Right forelimb (tissue), 1 donor: ENCODE measurements at places on chromosomes 11 and 22.
A peak's percentile ranks its signal among the peaks of the same experiment; 100 is the strongest.

GRCh38 chr22:45336971-45337431 lies 27.3 kb downstream of the FAM118A start:
- peak; percentile 68 for DNase-seq

DNA sequence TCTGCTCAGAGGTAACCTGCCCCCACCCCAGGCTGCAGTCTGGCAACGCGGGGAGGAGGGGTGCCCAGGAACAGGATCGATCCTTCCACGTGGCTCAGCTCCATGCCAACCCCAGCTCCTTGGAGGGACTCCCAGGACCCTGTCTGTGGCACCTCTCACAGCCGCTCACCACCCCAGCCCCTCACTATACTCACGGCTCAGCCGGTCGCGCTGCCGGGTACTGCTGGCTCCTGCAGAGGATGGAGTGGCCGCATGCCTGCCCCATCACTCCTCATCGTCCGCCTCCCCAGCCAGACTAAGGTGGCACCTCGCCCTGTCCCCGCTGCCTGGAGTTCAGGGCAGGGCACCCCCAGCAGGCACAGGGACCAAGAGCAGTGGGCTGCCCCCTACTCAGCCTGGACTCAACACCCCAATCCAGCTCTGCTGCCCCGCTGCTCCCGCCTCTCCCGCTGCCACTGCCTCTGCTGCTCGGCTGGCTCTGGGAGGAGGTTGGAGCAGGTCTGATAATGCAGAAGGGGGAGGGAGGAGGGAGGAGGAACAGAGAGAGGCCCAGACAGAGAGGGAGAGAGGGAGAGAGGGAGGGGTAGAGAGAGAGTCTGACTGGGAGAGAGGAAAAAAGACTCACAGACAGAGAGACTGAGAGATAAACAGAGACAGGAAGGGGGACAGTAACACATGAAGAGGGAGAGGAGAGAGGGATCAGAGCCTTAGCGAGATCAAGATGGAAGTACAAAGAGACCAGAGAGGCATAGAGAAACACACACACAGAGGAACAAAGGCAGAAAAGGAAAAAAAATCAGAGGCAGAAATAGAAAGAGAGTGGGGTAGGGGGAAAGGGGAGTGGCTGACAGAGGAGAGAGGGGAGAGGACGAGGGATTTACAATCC lies at the start of gene PDE2A:
TSS of gene PDE2A (minus strand) at position 480 of the 886 bp plus-strand sequence. CDS start at position 265, 215 bp downstream.
- no peak for DNase-seq

DNA sequence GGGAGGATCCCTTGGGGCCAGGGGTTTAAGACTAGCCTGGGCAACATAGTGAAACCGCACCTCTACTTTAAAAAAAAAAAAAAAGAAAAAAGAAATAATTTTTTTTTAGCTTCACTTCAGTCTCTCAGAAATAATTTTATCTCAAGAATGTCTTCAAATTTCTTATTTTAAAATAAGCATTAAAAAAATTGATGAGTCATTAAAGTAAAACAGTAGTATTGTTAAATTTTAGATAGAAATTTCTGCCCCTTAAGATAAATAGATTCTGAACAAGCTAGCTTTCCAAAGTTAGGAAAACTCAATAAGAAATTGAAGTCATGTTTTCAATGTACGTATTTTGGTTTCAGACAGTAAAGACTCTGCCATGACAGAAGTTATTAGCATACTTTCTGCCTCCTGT lies 7.7 kb upstream of the PACS1 start:
- DNase-seq: no peak

GRCh38 chr11:107337917-107338316 lies 119.7 kb downstream of the CWF19L2 start:
- DNase-seq: no peak

DNA sequence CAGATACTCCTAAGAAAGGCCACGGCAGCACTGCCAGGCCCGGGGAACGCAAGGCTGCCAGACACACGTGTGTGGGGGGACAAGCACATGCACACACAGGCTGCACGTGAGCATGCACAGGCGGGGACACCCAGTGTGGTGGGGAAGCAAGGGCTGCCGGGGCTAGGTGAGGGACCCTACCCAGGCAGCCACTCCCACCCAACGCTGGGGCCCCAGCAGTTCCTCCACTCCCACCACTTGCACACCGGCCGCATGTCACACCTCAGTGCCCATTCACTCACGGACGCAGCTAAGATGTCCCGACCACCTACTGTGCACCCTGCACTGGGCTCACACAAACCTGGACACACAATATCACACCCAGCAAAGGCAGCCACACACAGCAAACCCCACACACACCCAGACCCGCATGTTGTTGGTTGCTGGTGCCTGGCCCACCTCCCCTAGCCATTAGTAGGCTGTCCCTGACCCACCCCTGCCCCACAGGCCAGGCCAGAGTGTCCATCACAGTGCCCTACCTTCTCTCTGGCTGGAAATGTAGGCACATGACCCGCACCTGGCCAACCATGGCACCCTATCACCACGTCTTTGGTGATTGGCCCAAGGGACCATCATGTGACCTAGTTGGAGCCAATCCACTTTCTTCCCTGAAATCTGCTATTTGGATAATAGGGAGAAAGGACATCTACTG lies 8.8 kb downstream of the SSTR3 start:
- DNase-seq: no peak

DNA sequence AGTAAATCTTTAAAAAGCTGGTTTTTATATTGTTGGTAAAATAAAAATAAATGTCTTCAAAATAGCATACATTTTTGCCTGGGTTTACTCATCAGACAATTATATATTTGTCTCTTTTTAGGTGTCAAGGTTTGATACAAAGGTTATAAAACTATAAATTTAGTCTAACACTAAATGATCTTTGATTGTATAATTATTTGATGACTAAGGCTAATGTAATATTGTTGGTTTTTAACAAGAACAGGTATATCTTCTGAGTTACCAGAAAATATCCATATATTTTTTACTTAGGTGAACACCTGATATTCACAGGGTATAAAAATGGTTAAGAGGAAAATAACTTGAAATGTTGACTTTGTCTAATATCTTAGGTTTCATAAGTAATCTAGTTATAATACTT lies 104.3 kb downstream of the KIF18A start:
- DNase-seq: no peak

GRCh38 chr11:68460741-68461574 lies at the start of gene PPP6R3:
Gene PPP6R3, plus strand, starts transcription at chr11:68460752. Its CDS starts 76,913 bp downstream, at chr11:68537665.
- no peak for DNase-seq
